Breast epithelium (tissue), 4 donors: ENCODE measurements at places on chromosomes 2 and 18.

- no peak for DNase-seq
Observed at GRCh38 chr2:8659092-8659734, 22.6 kb upstream of the ID2 start.

DNA sequence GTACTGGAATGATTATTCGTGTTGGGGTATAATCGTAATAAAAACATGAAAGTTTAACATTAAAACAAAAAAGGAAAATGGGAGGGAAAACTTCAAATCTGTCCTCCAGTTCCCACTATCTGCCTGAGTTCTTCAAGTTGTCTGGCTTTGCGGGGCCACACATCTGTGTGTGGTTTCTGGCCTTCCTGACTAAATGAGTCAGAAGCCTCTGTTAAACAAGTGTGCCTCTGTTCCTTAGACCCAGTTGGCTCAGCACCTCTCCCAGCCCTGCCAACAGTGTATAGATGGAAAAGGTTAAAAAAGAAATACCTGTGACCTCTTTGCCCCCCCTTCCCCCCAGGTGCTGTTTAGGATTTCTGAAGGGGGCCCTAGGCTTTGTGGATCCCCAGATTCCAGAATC is 30.2 kb downstream of the XDH start:
- DNase-seq = peak; percentile 81

DNA sequence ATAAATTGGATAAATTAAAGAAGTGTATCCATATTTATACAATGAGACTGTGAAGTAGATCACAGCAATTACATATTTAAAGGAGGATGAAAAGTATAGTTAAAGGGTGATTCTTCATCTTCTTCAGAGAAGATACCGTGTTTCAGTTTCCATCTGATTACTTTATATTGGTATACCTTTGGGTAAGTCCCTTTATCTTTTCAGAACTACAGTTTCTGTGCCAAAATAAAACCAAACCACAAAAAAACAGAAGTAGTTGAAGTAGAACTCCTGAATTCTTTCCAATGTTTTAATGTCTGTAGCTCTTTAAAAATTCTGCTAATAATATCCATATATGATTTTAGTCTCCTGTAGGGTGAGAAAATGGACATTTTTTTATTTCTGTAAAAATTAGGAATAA is 231.2 kb upstream of the LINC00305 start:
- no peak for DNase-seq

DNA sequence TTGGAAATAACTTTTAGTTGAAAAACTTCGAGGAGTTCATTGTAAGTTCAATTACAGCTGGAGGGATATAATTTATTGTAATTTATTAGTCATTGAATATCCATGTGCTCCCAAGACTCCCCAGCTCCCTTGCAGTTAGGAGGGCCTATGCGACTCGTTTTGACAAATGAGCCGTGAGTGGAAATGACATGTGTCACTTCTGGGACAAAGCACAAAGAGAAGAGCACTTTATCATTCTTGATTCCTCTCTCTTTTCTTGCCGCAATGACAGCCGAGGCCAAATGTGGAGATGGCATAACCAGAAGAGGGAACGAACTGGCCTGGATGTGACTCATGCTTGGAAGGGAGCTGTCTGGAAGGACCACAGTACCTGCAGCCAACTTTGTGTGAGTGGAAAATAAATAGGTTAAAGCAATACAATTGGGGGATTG is 44.2 kb upstream of the ITSN2 start:
- DNase-seq = no peak

GRCh38 chr2:240363746-240364581 is 71.5 kb upstream of the GPC1 start:
- no peak for DNase-seq

- no peak for DNase-seq
Observed at GRCh38 chr2:46161315-46161714, 135.9 kb upstream of the EPAS1 start.

DNA sequence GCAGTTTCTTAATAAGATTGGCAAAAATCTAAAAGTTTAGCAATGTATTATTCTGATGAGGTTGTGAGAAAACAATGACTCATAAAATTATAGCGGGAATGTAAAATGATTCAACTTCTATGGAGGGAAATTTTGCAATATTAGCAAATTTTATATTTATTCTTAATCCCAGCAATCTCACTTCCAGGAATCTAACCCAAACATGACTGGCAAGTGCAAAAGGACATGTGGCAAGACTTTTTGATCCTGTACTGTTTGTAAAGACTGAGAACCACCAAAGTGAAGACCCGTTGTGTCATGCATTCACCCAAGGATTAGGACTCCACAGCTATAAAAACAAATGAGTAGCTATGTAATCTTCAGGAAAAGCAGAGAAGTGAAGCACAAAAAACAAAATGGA is 234.8 kb upstream of the KYNU start:
- no peak for DNase-seq

DNA sequence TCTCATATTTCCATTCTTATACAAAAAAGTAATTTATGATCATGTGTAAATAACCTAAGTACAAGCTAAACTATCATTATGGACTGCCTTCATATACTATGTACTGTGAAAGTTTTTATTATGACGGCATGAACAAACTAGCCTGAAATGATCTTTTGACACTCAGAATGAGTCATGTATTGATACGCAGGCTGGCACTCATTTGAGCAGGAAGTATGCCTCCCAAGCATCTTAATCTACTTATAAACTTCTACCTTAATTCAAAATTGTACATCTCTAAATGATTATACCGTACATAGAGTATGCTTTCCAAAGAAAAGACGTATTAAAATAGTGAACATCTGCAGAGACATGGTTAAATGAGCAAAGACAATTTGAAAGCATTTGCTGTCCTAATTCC is 207.1 kb upstream of the SPOPL start:
- no peak for DNase-seq

- DNase-seq = no peak
Observed at GRCh38 chr18:21115519-21116411, 4.2 kb upstream of the ROCK1 start.

- DNase-seq = no peak
Observed at GRCh38 chr2:20434588-20435294, 12.1 kb upstream of the RHOB start.

DNA sequence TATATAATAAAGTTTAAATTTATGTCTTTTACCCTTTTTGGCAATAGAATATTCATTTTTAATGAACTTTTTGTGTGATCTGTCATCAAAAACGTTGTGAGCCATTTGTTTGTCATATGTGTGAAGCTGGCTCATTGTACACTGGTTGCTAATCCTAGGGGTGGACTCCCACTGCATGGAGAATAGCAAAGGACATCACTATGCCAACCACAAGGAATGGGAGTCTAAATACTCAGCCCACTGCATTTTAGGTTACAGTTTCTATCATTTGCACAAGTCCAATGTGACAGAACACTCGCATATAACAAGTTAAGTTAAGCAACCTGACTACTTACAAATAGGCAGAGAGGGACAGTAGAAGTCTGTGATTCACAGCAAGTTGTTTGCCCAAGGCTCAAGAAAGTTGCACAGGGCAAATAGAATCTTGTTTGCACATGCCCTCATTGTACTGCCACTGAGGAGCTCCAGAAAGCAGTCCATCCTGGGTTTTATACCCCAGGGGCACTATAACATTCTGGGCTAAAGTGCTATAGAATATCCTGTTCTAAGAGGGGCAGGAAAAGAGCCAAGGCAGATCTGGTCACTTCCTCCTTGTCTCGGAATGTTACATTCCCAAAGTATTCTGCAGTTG is 545.9 kb upstream of the GCFC2 start:
- no peak for DNase-seq

- no peak for DNase-seq
Observed at GRCh38 chr2:217216316-217216715, 356.5 kb upstream of the TNP1 start.

- no peak for DNase-seq
Observed at GRCh38 chr18:23178201-23178600, 42.9 kb downstream of the CABLES1 start.
